ENCODE measurements at places on chromosomes 7 and 10.

DNA sequence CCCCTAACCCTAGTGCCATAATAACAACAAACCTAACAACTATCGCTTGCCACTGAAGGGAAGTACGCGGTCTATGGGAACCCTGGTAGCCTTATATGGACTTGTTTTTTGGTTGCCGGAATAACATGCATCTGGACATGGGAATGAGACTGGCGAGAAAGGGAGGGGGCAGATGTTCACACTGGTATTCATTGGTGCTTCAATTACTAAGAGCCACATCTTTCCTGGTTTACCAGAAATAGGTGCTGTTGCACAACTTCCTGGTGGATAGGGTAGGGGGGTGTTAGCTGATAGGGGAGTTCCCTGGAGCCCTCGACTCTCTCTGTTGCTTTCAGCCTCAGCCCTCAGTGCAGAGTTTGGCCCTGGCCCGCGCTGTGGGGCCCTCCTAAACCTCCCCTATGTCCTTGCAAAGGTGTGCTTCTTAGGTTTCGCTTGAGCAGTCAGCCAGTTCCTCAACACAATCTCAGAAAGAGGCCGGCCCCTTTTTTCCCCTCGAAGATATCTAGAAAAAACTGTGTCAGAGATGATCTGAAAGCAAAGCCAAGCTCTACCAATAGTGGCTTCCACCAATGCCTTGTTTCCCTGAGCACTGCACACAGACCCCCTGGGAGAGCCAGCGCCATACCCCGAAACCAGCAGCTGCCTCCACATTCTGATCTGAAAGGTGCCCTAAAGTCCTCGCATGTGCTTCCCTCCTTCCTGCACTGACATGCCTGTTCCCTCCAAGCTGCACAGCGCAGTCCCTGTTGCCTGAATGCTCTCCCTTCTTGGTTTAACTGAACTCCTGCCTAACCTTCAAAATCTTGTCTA is 13.5 kb downstream of the TBXAS1 start:
- DNase-seq = no peak

GRCh38 chr10:109773288-109774120 is 149.8 kb downstream of the XPNPEP1 start:
- no peak for DNase-seq

DNA sequence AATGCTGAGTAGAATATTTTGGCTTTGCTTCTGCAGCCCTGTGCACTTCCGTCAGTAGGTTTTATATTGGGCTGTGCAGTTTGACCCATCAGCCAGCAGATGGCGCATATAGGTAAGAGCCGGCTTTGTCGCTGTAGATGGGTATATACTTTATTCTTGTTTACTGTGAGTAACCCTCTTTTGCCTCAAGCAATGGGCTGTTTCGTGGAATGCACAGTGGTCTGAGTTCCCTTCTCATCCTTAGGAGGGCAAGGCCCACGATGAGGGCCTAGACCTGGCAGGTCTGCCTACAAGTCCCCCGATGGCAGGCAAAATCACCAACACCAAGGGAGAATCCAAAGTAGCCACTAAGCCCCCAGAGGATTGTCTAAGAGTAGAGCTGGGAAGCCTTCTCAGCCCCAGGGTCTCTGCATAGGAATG is 1002.9 kb upstream of the KCND2 start:
- no peak for DNase-seq

GRCh38 chr10:68109331-68109730 is at the start of gene MYPN:
MYPN (plus strand) TSS chr10:68109488; CDS start chr10:68121439, 11,951 bp downstream.
- DNase-seq = no peak

GRCh38 chr7:151736403-151736909 is 140.5 kb downstream of the PRKAG2 start:
- DNase-seq = no peak

- peak; percentile 8 for DNase-seq
These were observed 587 bp downstream of the HOXA10 start for GRCh38 chr7:27173511-27173955.

- DNase-seq = no peak
These were observed 21.6 kb upstream of the ZNF37A start for GRCh38 chr10:38072552-38072951.

DNA sequence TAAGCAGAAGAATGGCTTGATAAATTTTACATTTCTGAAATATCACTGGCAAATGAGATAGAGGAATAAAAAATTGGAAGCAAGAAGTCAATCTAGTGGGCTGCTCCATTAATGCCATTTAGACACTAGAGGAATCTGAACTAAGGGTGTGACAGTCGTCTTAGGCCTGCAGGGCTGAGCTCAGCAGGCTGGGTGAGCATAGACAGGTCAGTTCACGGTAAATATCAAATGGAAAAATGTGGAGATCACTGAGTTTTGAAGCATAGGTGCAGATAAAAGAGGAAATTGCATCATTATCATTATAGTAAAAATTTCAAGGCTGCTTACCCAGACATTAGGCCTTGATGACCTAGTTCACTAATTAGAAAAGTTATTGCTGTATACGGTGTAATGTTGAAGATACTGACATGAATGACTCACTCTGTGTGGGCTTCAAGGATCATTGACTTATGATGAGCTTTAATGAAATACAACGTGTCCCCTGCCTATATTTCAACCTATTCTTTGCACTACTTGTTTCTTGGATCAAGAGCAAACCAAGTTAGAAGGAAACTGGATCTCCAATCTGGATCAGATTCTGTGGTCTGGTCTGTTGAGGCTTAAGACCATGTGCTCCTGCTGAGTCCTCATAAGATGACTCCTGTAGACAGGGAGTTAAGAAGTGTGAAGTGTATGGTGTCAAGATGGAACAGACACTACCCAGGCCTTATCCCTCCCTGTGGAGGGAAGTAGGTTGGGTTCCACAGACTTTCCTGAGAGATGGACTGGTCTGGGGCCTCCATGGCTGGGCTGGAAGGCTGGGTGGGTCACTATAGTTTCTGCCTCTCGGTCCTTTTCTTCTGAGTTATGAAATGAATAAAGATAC is 3.6 kb downstream of the OR2F2 start:
- DNase-seq = no peak

GRCh38 chr10:115773832-115774231 is 499.2 kb downstream of the GFRA1 start:
- no peak for DNase-seq

Data from activated CD4-positive, alpha-beta T cell treated with anti-CD3 and anti-CD28 coated beads for 1 hour (primary cell).